Adrenal gland (tissue), 19 donors: ENCODE measurements at places on chromosomes 7 and 10. TPM values are rescaled to one million over a fixed set of nuclear protein-coding genes. Genes with fewer than 3 reads are reported as not detected.

FAM25C gene
- not detected for total RNA-seq

- no peak for DNase-seq
These were observed 109.1 kb downstream of the ELAPOR2 start for GRCh38 chr7:86950360-86950759.

DNA sequence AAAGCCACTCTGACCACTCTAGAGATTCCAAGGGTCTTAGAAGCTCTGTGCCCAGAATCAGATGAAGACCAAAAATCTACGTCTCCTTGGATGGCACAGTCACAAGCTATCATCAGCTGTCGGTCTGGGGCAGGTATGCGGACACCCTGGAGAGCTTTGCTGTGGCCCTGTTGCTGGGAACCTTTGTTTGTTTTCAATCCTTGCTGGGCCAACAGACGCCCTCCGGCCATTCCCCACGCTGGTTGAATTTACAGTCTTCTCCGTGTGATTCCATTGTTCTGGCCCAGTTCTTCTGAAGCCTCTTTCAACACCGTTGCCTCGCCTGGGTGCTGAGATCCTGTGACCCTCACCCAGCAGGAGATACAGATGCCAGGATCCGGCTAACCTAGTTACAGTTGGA lies 149.4 kb upstream of the PFKP start:
- DNase-seq = no peak

- no peak for DNase-seq
These were observed 5.3 kb downstream of the ATP5MF start for GRCh38 chr7:99460651-99461050.

TAS2R5 gene
- 0.57 TPM for total RNA-seq

GJD4 gene
- total RNA-seq = not detected

GRCh38 chr10:126063353-126063791 lies 167.0 kb downstream of the FANK1 start:
- DNase-seq = no peak

DNA sequence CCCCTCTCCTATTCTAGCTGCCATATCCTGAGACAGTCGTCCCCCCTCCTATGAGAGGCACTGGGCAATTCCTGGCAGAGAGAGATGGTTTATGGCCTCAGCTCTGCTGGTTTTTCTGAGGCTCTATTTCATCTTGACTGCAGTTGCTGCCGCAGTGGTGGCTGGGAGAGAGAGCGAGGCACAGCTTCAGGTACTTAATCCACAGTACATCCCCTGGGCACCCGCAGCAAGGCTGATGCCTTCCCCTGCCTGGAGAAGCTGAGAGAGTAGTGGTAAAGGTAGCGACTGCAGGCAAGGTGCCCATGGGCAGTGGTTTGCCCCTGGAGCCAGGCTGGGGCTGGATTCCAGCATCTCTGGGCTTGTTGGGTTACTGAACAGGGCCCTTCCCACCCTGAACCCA lies 324.7 kb downstream of the RPS24 start:
- no peak for DNase-seq

DNA sequence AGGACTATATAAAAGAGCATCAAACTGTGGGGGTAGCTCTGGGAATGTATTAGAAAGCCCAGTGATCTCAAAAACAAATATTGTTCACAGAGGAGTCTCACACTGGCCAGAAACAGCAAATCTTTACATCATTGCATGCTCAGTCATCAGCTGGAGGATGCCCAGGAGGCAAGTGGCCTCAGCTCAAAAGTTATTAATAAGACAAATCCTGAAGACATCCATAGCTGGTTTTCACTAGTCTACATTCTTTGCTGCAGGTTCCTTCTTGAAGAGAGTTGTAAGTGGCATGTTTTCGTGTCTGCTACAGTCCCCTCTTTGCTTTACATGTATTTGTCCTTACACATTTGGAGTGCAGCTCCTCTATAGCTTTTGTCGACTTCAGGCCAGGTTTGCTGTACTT lies 8.6 kb upstream of the CCDC7 start:
- DNase-seq = no peak

TMEM229A gene
- 7.2 TPM for total RNA-seq

AKR1B15 gene
- not detected for total RNA-seq
